Activated T-helper 17 cell treated with anti-CD3 and anti-CD28 coated beads, Interleukin-2, amount 50 U/mL, for 72 hours (primary cell): ENCODE measurements at places on chromosomes 7 and 10.

DNA sequence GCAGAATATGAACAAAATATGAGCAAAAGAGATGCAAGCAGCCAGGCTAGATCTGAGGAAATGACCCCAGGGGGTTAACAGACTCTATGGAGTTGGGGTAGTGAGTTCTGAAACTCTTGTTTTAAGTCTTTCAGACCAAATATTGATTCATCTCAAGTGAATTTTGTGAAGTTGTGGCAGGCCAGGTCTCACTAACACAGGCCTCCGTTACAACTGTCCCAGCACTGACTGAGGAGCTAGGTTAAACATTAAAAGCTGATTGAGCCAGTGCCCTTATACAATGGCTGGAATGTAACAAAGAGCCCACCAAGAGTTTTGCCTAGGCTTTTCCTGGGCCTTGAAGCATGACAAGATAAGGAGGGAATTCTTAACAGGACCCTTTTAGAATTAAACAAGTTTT is 192.3 kb upstream of the STK17A start:
- no peak for ATAC-seq

DNA sequence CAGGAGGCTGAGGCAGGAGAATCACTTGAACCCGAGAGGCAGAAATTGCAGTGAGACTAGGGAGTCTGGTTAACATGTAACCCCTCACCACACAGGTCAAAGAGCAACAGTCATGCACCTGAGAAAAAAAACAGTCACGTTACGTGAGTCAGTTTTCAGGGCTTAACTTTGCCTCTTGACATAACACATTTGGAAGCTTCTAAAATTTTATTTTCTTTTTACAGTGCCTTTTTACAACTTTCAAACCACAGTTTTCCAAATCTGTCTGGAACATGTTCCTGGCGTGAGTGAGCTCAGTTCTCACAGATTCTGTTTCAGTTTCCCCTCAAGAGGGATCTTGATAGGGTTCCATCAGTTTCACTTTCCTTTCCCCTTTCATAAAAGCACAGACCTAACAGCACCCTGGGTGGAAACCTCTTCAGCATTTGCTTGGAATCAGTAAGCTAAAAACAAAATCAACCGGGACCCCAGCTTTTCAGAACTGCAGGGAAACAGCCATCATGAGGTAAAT is 4.4 kb downstream of the IFIT3 start:
- peak; percentile 50 for ATAC-seq

- ATAC-seq = no peak
Measured at GRCh38 chr10:48453451-48454301, 147.2 kb downstream of the MAPK8 start.

DNA sequence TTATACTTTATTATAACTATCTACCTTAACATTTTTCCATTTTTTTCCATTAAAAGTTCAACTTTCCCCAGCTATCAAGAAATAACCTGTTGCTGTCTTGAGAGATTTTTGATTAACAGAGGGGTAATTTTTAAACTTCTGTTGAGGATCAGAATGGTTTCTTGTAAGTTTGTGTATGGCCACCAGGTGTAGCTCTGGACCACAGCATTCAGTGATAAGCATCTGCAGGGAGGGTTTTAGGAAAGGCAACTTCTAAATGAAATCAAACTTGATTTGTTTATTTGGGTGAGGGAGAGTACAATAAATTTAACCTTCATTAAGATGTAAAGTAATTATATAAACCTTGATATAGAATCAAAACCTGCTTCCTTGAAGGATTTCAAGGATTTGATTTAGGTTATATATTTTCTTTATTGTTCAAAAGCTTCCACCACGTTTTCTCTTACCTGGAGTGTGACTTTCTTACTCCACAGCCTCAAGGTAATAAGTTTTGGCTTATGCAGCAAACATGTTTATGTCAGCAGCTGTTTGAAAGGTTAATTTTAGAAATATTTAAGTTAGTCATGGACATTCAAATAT is 153.3 kb downstream of the STK31 start:
- no peak for ATAC-seq

- no peak for ATAC-seq
Measured at GRCh38 chr7:30864101-30864500, 47.6 kb upstream of the AQP1 start.

DNA sequence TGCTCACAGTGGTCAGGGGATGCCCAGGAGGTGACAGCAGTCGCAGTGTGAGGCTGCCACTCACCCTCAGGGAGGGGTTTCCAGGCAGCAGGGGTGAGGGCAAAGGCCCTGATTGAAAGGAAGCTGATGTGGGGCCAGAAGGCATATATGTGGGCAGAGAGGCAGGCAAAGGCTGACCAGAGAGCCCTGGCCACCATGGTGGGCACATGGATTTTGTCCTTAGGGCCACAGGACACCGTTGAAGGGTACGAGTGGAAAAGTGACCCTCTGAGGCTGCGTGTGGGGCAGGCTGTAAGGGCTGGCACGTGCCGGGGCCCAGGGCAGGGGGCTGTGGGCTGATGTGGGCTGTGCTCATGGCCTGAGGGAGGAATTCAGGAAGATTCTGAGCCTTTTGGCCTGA is 57.5 kb upstream of the ZNF32 start:
- no peak for ATAC-seq

DNA sequence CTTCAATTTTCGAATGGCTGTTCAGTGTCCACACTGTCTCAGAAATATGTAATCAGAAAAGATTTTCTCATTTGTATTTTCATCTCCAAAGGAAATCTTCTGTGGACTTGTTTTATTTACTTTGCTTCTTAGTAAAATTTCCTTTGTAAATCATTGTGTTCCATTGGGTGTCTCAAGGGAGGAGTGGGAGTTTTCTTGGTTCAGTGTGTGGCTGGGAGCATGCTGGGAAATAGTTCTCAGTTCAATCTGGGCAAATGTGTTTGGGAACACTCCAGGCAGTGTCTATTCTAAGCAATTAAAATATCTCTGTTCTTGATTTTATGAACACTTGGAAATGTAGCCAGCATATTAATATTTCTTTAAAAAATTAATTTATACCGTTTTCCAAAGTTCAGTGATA is 1019.8 kb downstream of the CNTNAP2 start:
- ATAC-seq = no peak

- ATAC-seq = no peak
Measured at GRCh38 chr7:93382362-93382761, 150.2 kb downstream of the VPS50 start.

- no peak for ATAC-seq
Measured at GRCh38 chr7:12178317-12178716, 32.8 kb upstream of the TMEM106B start.

GRCh38 chr10:121639416-121639815 is 41.2 kb upstream of the FGFR2 start:
- ATAC-seq = no peak

DNA sequence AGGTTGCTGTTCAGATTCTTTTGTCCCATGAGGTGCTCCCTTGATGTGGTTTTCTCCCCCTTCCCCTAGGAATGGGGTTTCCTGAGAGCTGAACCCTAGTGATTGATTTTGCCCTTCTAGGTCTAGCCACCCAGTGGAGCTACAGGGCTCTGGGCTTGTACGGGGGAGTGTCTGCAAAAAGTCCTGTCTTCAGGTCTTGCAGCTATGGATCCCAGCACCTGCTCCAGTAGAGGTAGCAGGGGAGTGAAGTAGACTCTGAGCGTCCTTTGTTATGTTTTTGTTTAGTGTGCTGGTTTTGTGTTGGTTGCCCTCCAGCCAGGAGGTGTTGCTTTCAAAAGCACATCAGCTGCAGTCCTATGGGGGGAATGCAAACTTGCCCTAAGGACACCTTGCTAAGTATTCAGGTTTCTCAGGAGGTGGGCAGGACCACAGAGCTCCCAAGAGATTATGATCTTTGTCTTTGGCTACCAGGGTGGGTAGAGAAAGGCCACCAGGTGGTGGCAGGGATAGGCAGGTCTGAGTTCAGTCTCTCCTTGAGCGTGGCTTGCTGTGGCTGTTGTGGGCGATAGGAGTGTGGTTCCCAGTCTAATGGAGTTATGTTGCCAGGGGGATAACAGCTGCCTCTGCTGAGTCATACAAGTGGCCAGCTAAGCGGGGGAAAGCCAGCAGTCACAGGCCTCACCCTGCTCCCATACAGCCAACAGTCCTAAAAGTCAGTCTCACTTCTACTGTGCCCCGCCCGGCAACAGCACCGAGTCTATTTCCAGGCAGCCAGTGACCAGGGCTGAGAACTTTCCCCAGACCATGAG is 92.4 kb upstream of the JCAD start:
- ATAC-seq = no peak

- peak; percentile 91 for ATAC-seq
Measured at GRCh38 chr10:3852147-3852904, 67.3 kb upstream of the KLF6 start.

DNA sequence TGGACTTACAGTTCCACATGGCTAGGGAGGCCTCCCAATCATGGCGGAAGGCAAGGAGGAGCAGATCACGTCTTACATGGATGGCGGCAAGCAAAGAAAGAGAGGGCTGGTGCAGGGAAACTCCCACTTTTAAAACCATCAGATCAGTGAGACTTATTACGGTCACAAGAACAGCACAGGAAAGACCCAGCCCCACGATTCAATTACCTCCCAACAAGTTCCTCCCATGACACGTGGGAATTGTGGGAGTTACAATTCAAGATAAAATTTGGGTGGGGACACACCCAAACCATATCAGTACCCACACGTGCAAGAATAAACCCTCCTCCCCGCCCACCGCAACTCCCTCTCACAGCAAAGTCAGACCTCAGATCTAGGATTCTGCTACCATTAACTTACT is 4.5 kb upstream of the AIFM2 start:
- no peak for ATAC-seq

GRCh38 chr10:7493996-7494395 is 83.2 kb upstream of the SFMBT2 start:
- no peak for ATAC-seq

DNA sequence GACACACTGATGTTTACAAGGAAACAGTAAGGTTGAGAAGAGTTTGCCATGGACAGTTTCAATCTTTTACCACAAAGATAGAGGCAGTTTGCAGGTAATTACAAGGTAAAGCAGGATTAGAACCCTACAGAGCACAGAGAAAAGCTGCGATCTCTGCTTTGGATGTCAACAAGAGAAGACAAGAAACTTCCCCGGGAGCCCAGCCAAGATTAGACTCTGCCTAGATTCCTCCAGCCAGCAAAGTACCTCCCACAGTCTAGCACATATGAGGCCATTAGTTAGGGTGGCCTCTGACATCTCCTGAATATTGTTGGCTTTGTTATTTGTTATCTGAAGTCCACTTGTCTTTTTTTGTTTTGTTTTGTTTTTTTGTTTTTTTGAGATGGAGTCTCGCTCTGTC is 178.1 kb downstream of the CALN1 start:
- ATAC-seq = no peak

DNA sequence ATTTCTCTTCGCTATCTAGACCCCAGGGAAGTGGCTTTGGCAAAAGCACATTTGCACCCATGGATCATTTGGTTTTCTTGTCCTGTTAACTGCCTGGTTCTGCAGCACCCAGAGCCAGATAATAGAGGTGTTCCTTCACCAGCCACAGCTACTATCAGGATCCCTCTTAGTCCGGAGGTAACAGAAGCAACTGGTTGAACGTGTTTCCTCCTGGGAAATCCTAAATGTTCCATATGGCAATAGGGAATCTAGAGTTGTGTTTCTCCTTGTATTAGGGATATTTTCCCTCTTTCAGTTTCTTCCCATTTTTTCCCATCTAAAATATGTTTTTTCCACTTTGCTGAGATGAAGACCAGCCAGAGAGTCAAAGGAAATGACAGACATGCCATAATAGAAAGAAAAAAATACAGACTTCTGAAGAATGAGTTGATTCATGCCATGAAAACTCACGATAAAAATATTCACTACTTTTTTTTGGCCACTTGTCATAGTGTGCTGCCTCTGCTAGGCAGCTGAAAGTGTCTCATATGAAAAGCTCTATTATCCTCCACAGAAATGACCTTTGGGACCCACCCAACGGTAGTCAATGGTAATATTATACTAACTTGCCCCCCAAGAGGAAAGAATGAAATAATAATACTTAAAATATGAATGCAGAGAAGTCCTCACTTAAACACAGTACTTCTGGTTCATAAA is 472.8 kb downstream of the KCNMA1 start:
- no peak for ATAC-seq

GRCh38 chr10:117107238-117107637 is 30.8 kb downstream of the VAX1 start:
- ATAC-seq = no peak

- no peak for ATAC-seq
Measured at GRCh38 chr7:128000048-128000447, 31.2 kb downstream of the LRRC4 start.

DNA sequence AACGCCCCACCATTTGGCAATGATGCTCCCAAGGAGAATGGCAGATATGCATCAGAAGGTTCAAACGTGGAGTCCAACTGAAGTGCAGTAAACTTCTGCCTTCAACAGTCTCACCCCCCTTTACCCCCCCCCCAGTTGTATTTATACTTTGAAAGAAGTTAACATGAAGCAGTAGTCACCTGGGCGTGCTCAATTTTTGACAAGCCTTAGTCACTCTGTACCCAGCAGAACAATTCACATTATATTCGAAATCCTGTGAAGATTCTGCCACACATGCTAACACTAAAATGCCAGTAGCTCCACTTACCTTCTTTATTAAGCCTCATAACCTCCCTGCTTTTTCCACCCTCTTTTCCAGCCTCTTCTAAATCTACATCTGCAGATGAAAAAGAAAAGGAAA is 894 bp downstream of the ATXN7L1 start:
- no peak for ATAC-seq

DNA sequence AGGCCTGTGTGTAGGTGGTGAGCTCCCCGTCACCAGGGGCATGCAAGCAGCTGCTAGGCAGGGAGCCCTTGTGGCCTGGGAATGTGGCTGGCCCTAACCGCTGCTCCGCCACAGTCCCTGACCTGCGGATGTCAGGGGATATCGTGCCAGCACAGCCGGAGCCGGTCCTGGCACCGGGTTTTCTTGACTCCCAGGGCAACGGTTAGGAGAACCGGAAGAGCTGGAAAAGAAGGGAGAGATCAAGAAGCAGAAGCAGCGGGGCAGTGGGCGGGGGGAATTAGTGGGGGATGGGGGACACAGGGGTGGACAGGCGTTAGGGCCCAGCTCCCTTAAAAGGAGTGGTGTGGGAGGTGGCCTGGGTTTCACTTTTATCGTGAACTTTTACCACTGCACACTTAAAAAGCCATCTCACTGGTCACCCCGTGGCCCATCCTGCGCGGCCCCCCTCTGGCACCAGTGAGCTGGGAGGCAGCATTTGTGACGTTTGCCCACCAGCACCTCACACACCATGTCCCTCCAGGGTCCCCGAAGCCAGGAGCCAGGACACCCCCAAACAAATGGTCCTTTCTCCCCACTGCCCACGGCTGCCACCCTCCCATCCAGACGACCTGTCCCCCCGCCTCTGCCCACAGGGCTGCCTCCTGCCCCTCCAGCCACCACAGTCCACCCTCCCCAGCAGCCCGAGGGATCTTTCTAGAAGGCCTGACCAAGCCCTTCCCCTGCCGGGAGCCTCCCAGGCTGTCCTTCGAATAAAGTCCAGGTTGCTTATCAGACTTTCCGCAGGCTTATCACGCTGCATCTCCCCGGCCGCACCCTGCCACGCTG is 1.8 kb upstream of the MICALL2 start:
- ATAC-seq = no peak

DNA sequence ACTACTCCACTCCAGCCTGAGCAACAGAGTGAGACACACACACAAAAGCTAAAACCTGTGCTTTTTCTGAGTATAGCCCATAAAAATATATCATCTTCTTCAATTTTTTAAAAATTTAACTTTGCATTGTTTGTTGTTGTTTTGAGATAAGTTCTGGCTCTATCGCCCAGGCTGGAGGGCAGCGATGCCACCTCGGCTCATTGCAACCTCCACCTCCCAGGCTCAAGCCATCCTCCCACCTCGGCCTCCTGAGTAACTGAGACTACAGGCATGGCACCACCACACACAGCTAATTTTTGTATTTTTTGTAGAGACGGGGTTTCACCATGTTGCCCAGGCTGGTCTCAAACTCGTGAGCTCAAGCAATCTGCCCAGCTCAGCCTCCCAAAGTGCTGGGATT is 14.3 kb upstream of the TLX1 start:
- ATAC-seq = no peak
